ENCODE measurements at places on chromosomes 7 and 10.

- no peak for DNase-seq
Measured at GRCh38 chr7:143379611-143380259, 1.4 kb upstream of the ZYX start.

GRCh38 chr7:46589286-46589685, 668.2 kb upstream of the IGFBP3 start:
- no peak for DNase-seq

- DNase-seq = no peak
Measured at GRCh38 chr7:87263537-87263936, 44.0 kb upstream of the TMEM243 start.

- no peak for DNase-seq
Measured at GRCh38 chr10:35448687-35449662, 112.7 kb downstream of the CCNY start.

DNA sequence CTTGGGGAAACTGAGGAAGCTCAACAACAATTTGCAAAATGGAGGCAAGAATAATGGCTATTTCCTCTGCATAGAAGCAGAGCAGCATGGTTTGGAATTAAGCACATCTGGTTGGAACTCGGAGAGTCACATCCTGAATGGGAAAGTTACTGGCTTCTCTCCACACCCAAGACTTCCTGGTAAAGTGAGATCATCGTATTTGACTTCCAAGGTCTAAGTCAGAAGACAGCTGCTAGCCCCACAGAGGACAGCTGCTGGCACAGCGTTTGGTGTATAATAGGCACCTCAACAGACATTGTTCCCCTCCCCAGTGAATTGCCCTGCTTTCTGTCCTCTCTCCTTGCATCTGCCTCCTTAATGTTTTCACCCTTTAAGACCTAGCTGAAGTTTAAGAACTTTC, 37.0 kb upstream of the NRF1 start:
- no peak for DNase-seq

DNA sequence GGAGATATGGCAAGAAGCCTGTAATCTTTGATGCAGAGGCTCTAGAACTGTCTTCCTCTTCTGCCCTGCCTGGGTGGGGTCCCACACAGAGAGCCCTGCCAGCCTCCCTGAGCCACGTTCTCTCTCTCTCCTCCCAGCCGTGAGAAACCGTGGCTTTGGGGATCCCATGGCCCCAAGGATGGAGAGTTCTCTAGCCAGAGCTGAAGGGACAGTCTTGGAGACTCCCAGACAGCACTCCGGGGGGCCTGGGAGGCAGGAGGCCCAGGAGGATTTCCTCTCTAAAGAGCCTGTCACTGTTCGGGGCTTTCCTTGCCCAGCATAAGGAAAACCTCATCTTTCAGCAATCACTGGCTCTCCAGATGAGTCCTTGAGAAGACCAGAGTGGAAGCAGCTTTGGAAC, 227.1 kb downstream of the ARHGAP12 start:
- DNase-seq = no peak

DNA sequence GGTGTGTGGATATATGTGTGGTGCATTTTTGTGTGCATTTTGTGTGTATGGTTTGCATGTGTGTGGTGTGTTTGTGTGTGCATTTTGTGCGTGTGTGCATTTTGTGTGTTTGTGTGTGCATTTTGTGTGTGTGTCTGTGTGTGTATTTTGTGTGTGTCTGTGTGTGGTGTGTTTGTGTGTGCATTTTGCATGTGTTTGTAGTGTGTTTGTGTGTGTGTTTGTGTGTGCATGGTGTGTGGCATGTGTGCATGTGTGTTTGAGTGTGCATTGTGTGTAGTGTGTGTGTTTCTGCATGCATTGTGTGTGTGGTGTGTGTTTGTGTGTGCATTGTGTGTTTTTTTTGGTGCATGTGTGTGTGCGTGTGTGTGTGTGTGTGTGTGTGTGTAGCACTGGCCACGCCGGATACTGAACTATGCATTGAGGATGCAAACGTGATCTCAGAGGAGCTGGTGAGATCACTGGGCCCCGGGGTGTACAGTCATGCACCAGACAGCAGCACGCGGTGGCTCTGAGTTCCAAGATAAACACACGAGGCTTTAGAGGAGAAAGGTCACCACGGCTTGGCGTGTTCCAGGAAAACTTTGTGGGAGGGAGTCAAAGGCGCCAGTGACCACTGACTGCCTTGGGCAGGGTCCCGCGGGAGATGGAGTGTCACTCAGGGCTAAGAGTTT, 106.6 kb upstream of the SHH start:
- DNase-seq = no peak
